SJCRH30 (cell line): ENCODE measurements at places on chromosomes 12 and 14. TPM values are rescaled to one million over a fixed set of nuclear protein-coding genes. Genes with fewer than 3 reads are reported as not detected.

DNA sequence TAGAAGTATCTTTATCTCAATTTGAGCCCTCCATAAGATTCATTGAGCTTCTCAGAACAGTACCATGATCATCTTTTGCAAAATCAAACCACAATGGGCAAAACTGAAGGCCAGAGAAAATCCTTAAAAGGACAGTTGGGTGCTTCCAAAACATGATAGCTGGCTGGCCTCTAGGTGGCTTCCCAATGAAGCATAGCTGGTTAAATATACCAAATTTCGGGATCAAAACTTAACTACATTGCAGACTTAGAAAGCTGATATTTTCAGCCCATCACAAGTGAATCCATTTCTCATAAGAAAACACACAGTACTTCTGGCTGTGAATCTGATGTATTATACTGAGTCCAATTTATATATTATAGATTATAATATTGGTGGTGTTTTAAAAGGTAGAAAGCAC, 15.3 kb upstream of the PIK3C2G start:
- no peaks in the 10 kb centered on the region for H3K27me3 ChIP-seq
- no peak for DNase-seq
- no peaks in the 10 kb centered on the region for H3K4me1 ChIP-seq
- H3K27ac ChIP-seq = no peak overlapping the region

GRCh38 chr14:79630288-79630960, 580.9 kb downstream of the DIO2 start:
- no peaks in the 10 kb centered on the region for H3K36me3 ChIP-seq
- no peak for DNase-seq
- no peak overlapping the region for H3K27ac ChIP-seq
- no peaks in the 10 kb centered on the region for H3K27me3 ChIP-seq
- H3K4me3 ChIP-seq = no peak overlapping the region
- H3K4me1 ChIP-seq = no peaks in the 10 kb centered on the region

- H3K4me1 ChIP-seq = peaks cover 13% of the 10 kb centered on the region
- H3K36me3 ChIP-seq = no peaks in the 10 kb centered on the region
- peaks cover 33% of the 10 kb centered on the region for H3K27me3 ChIP-seq
- H3K4me3 ChIP-seq = no peak overlapping the region
These were observed 4.5 kb downstream of the KCNH3 start for GRCh38 chr12:49543221-49543913.

GRCh38 chr14:93269341-93270068, 62.4 kb downstream of the UBR7 start:
- H3K4me3 ChIP-seq = no peak overlapping the region
- H3K27me3 ChIP-seq = no peaks in the 10 kb centered on the region
- H3K27ac ChIP-seq = no peak overlapping the region
- no peaks in the 10 kb centered on the region for H3K4me1 ChIP-seq

DNA sequence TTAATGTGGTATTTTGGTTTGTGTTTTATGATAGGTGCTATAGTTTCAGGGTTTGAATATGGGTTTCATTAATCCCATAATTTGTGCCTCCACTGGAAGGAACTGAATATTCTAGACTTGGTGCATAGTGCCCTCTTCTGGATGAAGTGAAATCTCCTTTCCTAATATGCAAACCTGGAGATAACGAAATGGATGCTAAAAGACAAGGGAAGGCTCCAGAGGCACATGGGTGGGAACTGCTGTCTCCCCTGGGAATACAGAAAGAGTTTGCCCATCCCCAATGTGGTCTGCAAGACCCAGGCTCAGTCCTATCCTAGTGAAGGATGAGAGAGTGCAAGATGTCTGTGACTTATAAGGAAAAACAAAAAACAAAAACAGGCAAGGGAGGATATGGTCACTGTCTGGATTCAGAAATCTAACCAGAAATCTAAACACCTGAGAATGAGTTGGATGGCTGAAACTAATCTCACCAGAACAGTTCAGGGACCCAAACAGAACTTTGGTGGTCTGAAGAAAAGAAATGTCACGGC, 142.3 kb upstream of the TMPO start:
- peak overlapping the region; percentile 80 for H3K27ac ChIP-seq
- no peaks in the 10 kb centered on the region for H3K27me3 ChIP-seq
- peaks cover 31% of the 10 kb centered on the region for H3K4me1 ChIP-seq
- no peak overlapping the region for H3K4me3 ChIP-seq
- DNase-seq = peak; percentile 31
- H3K36me3 ChIP-seq = no peaks in the 10 kb centered on the region

DNA sequence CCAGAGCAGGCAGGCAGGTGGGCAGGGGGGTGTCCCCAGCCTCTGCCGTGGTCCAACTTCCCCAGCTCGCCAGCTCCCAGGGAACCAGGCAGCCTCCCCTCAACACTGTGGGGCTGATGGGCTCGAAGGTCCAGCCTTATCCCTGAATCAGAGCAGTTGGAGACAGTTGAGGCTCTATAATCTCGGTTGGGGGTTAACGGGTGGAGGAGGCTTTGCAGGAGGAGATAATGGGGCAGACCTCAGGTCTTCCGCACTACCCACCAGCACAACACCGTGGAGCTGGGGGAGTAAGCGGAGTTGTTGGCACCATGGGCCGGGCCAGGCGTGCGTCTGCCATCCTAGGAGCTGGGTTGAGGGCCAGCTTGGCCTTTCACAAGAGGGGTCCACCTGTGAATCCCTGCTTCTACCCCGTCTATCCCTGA, 13.9 kb upstream of the HDAC7 start:
- H3K4me1 ChIP-seq = peaks cover 48% of the 10 kb centered on the region
- peak overlapping the region; percentile 47 for H3K4me3 ChIP-seq
- DNase-seq = no peak
- H3K27me3 ChIP-seq = no peaks in the 10 kb centered on the region

GRCh38 chr14:94392510-94392935, 4.1 kb upstream of the SERPINA1 start:
- DNase-seq = no peak
- H3K36me3 ChIP-seq = no peaks in the 10 kb centered on the region
- H3K4me3 ChIP-seq = no peak overlapping the region
- H3K27me3 ChIP-seq = peaks cover 9% of the 10 kb centered on the region
- no peaks in the 10 kb centered on the region for H3K4me1 ChIP-seq

DNA sequence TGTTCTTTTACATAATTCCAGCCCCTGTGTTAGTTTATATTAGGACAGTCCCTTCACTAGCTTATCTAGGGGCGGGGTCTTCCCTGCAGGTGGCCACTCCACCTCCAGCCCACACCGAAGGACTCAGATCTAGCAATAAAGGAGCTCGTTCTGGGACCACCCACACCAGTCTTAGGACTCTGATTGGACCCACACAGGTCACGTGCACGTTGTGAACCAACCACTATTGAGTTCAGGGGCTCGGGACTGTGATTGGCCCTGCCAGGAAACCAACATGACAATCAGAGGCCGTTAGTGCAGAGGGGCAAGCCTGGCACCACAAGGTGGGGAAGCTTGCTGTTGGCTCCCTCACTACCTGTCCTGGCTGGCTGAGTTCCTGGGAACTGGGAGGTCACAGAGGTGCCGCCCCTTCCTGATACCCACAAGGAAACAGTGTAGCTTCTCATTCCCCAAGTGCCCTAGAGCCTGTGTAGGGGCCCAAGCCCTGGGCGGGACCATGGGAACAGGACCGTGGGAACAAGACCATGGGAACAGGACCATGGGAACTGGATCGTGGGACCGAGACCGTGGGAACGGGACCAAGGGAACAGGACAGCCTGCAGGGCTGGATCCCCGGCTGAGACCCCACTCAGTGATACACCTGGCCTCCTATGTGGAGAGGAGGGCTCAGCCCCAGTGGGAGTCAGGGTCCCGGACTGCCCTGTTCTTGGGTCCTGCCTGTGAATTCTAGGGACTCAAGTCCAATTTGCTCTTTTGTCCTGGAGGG, 297.8 kb downstream of the ADGRD1 start:
- no peaks in the 10 kb centered on the region for H3K36me3 ChIP-seq
- no peak overlapping the region for H3K4me3 ChIP-seq
- H3K4me1 ChIP-seq = no peaks in the 10 kb centered on the region
- no peak overlapping the region for H3K27ac ChIP-seq
- H3K27me3 ChIP-seq = no peaks in the 10 kb centered on the region

DNA sequence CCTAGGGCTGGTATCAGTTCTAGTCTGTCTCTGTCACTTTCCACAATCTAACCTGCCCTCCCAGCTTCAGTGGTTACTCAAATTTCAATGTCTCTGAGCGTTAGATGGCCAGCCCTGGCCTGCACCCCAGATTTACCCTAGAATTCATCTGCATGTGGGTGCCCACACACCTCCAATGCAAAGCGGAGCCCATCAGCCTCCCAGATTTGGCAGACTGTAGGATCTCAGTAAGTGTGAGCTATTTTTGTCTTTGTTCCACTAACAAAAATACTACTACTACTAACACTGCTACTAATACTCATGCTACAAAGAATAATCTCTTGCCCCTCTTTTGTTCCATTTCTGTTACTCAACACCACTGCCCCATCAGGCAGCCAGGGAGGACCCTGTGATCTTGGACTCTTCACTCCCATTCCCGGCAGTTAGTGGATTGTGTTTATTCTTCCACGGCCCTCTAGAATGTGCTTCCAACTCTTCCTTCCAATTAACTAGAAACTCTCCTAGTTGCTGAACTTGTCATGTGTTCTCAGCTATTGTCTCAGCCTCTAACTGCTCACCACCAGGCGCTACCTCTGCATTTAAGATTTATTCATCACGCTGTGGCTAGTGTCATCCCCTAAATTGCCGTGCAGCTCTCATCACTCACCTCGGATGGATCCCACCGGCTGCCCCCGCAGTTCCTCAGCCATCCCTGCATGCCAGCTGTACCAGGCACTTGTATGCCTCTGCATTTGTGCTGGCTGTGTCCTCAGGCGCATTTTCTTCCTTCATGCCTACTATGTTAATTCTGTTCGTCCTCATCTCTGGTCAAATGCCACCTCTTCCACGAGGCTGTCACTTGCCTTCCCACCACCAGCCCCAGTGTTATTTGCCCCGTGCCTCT, 150.6 kb upstream of the HIF1A start:
- no peak overlapping the region for H3K27ac ChIP-seq
- no peaks in the 10 kb centered on the region for H3K27me3 ChIP-seq
- no peak for DNase-seq
- H3K36me3 ChIP-seq = no peaks in the 10 kb centered on the region

DNA sequence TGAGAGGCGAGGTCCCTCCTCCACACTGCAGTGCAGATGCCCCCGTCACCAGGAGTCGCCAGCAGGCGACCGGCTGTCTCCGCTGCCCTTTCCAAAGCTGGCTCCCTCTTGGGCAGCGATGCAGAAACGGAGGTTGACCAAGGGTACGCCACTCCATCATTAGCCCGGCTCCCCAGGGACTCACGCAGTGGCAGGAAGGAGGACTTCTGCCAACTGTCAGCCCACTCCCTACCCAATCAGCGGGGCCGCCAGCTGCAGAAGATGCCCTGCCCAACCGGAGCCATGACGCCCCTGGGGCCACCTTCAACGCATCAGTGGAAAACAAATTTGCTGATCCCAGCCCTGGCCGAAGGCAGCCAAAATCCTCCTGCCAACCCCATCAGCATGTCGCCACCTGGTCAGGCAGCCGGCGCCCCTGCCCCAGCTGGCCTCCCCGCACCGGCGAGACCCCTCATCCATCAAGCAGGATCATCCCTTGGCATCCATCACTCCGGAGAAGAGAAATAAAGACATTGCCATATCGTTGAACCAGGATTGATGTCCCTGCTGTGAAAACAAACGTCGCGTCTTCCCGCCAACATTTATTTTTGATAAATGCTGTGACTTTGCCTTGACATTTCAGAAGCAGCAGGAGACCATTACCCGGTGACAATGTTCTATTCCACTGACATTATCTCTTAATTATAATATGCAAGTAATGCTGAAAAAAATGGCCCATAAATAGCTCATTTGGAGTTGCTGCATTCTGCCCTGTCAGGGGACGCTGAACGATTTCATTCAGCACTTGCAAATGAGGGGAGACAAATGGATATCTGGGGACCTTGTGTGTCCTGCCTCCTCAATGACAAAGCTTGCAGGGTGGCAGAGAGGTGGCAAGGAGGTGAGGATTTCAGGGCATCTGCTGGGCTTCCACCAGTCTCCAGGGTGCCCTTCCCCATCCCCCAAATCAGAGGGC, 105.1 kb downstream of the SCARB1 start:
- H3K4me3 ChIP-seq = peak overlapping the region; percentile 33
- H3K27ac ChIP-seq = no peak overlapping the region
- DNase-seq = peak; percentile 51

- 0 out of 2 replicates have a peak, but pooled peaks cover 2% of the 10 kb centered on the region for H3K4me1 ChIP-seq
- no peaks in the 10 kb centered on the region for H3K27me3 ChIP-seq
- H3K36me3 ChIP-seq = no peaks in the 10 kb centered on the region
These were observed 30.4 kb downstream of the DAO start for GRCh38 chr12:108910336-108910735.

DNA sequence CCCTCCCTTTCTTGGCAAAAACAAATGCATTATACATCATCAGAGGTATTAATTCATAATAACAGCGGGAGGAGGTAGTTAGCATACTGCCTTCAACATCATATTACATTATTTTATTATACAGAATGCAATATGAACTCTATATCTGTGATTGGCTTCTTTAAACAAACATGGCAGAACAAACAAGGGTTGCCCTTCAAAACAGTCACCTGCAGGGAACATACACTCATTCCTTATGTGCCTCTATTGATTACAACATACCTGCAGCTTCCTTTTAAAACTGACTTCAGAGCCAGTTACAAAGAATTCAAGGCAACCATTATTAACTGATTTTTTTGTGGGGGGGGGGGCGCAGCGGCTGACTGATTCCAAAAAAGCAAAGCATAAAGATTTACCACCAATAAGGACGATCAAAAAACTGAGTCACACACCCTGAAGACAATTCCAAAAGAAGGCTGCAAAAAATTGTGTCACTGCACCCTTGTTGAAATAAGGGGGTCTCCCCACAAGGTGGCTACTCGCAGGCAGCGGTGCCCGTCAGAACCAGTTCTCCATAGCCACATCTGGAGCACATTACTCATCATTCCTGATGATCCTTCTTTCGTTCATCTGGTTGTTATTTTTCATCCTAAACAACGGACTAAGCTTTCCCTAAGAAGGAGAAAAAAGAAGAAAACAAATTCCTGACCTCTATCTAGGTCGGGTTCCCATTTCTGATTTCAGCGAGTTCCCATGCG, 51.8 kb downstream of the SMUG1 start:
- no peak for DNase-seq
- peaks cover 20% of the 10 kb centered on the region; the same call in 1 of the 2 replicates for H3K27me3 ChIP-seq
- peaks cover 16% of the 10 kb centered on the region for H3K4me1 ChIP-seq

- H3K27ac ChIP-seq = no peak overlapping the region
- H3K4me3 ChIP-seq = no peak overlapping the region
- no peaks in the 10 kb centered on the region for H3K4me1 ChIP-seq
These were observed 366.0 kb upstream of the RGS6 start for GRCh38 chr14:71566276-71566675.

- H3K4me1 ChIP-seq = no peaks in the 10 kb centered on the region
- no peaks in the 10 kb centered on the region for H3K36me3 ChIP-seq
- no peak for DNase-seq
- H3K27me3 ChIP-seq = no peaks in the 10 kb centered on the region
These were observed 1126.0 kb downstream of the AACS start for GRCh38 chr12:126191031-126191891.

The CCDC38 gene
- total RNA-seq = 0.04 and 0.10 TPM in 2 replicates

The MARCHF9 gene
- total RNA-seq = 136 and 147 TPM in 2 replicates

The NID2 gene
- 0.49 TPM in 1 of 2 replicates, not detected in the other for total RNA-seq

The CCDC63 gene
- not detected in 2 replicates for total RNA-seq

The PLEKHG7 gene
- total RNA-seq = not detected in 2 replicates

The FBLN5 gene
- total RNA-seq = 27.8 and 29.6 TPM in 2 replicates

The RHEBL1 gene
- total RNA-seq = 8.8 and 9.0 TPM in 2 replicates
